CD8-positive, alpha-beta memory T cell (primary cell): ENCODE measurements at places on chromosomes 2 and 18.

DNA sequence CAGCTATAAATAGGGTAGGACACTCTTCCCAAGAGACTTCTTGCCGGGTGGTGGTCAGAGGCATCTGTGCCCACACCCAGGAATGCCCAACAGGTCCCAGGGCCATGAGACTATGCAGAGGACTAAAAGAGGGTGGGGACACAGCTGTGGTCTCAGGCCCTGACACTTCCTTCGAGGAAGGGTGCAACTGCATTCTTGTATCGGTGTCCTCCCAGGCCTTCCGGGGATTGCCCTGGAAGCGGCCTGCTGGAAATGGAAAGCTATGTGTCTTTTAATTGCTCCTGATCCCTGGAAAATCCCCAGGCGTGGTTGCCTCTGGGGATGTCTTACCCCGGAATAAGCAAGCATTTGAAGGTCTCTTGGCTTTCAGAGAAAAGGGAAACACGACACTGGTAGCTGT lies 176.7 kb downstream of the SOX11 start:
- DNase-seq: no peak

DNA sequence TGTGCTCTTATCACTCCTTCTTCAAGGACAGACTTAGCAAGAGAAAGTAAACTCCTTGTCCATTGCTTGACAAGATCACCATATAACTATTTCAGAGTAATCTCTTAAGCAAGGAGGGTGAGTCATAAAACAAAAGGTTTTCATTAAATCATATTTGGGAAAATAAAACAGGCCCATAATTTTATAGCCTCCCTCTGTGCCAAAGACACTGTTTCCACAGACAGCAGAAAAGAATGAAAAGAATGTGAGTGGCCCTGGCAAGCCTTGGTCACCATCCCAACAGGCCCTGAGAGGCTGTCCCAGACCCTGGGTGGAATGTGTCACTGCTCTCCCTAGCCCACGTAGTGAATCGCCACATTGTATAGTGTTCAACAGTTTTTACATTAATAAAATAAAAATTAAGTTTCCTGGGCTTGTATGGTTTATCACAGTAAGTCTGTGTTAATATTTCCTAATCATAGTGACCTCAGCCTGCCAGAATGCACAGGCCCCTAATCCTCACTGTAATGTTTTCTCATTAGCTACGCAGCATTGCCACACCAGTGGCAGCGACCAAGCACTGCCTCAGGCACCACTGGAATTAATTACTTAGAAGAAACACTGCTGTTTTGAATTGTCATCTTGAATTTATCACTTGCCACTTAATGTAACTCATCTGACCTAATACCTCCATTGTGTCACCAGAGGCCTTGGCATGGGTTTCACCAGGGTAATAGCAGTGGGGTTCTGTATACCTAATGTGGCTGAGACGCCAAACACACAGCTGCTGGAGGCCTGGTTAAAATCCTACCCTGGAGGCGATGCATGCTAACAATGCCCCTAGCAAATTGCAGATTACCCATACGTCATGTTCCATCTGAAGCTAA lies 401.9 kb downstream of the LNPK start:
- DNase-seq: no peak

DNA sequence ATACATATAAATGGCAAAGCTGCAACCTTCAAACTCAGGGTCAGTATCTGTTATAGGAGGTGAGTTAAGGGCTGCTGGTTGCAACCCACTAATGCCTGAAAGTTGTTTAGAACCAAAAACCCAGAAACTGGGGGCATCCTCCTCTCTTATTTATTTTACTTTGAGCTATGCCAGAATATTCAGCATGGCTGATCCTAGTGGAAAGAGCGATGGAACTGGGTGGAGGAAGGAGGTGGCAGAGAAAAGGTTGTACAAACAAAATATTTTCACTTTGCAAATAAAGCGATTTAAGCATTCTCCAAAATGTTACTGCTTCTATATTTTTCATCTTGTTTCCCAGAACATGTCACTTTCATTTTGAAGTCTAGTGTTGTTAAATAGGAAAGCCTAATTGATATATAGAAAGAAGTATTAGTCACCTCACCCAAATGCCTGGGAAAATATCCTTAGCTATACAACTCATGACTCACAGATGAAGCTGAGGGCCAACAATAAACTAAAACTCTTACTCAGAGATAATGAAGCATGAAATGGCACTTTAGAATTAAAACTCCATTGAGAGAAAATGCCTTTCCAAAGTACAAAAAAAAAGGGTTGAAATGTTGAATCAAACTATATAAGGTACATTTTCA lies 251.4 kb upstream of the UBE2E3 start:
- no peak for DNase-seq

DNA sequence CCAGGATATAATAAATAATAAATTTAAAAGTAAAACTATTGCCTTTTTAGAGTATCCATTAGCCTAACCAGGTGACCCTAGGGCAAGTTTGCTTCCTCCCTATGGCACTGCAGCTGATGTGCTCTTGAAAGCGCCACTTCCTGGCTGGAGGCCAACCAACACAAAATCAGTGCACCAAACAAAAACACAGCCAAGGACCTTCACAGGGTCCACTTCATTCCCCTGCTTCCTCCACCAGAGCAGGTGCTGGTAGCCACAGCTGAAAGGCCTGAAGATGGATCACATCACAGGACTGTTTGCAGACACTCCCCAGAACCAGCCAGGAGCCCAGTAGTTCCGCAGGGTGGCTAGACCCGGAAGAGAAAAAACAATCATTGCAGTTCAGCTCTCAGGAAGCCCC lies 108.8 kb downstream of the TWIST2 start:
- no peak for DNase-seq

GRCh38 chr2:200761266-200761665 lies 50.4 kb upstream of the BZW1 start:
- no peak for DNase-seq

DNA sequence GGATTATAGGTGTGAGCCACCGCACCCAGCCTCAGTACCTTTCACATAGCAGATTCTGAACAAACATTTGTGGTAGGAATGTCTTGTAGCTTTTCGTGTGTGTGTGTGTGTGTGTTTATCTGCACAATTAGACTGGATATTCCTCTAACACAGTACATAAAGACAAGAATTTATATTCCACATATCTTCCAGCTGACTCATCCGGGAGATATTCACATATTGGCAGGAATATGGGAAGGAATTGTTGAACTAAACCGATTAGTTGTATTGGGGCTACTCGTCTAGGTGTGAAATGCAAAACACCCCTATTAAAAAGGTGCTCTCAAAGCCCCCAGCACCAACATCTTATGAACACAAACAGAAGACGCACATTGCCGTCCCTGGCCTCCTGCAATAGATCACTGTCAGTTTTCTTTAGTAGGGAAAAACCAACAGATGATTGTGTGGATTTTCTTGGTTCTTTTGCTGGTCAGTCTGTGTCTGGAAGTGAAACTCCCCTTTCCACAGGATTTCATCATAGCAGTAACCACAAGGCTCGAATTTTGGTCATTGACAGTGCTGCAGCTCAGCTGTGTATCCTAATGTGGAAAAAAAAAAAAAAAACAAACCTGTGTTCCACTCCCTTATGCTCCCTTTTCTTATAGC lies 208.5 kb upstream of the ACVR2A start:
- DNase-seq: no peak

- no peak for DNase-seq
Observed at GRCh38 chr2:146597291-146597690, 1247.5 kb upstream of the ACVR2A start.

- no peak for DNase-seq
Observed at GRCh38 chr2:165844216-165844615, 50.2 kb upstream of the GALNT3 start.

DNA sequence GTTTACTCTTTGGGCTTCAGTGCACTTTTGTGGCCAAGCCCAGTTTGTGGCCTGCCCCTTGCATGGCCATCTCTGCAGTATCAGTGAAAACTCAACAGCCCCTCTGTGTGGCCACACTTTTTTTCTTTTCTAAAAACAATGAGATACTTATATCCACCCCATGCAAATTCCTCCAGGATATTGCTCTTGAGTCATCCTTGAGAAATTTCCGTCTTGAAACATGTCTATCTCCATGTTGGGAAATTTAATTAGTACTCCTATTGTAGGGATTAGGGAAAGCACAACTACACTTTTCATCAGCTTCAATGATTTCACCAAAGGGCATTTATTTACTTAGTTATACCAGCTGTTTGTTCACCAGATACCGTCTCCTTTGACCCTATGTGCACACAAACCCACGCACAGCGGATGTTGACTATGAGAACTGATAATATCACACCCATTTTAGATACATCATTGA lies 993.1 kb downstream of the TSN start:
- no peak for DNase-seq

DNA sequence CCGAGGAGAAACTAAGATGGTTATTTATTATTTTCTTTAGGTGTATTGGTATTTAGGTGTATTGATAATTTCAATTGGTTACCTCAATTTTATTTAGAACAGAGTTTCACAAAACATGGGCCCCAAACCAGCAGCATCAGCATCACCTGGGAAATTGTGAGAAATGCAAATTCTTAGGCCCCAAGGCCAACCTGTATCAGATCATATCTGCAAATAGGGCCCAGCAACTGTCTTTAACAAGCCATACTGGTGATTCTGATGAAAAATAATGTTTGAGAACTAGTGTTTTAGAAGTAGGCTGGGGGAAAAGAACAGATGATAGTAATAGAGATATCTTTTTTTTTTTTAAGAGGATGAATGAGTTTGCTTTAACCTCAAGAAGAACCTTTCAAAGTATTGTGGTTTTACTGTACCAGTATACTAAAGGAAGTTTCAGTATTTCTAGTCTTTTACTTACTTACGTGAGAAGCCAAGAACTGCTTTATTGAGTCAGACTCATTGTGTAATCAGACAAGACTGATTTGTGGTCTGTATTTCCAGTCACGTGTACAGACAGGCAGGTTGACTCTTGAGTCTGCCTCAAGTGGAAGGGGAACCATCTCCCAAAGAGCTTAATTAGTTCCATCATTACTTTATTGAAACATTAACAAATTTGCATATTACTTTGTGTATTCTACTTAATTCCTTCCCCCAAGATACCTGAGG lies 60.4 kb upstream of the GAREM1 start:
- peak; percentile 3 for DNase-seq

- no peak for DNase-seq
Observed at GRCh38 chr2:12110074-12110473, 363.6 kb downstream of the LPIN1 start.

DNA sequence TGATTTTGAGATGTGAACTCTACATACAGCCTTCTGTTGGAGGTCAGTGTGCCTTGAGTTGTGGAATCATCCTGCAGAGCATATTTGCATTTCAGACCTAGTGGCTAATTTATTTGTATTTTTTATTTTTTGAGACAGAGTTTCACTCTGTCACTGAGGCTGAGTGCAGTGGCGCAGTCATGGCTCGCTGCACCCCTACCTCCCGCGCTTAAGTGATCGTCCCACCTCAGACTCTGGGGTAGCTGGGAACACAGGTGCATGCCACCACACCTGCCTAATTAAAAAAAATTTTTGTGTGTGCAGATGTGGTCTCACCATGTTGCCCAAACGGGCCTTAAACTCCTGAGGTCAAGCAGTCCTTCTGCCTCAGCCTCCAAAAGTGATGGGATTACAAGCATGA lies 104.4 kb downstream of the ASXL3 start:
- no peak for DNase-seq

DNA sequence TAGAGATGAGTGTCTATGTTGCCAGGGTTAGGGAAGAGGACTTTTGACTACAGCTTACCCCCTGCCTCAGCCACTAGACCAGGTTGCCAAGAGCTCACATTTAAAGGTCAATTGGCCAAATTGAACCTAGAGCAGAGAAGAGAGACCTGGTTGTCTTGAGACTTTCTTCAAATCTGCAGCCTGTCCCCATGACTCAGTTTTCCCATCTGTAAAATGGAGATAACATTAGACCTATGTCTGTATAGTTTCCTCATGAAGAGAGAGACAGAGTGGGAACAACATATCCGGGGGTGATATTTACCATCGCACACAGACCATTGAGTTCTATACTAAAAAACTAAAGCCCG lies 1.6 kb upstream of the LIPG start:
- no peak for DNase-seq

- no peak for DNase-seq
Observed at GRCh38 chr2:128638341-128639119, 319.9 kb upstream of the HS6ST1 start.

DNA sequence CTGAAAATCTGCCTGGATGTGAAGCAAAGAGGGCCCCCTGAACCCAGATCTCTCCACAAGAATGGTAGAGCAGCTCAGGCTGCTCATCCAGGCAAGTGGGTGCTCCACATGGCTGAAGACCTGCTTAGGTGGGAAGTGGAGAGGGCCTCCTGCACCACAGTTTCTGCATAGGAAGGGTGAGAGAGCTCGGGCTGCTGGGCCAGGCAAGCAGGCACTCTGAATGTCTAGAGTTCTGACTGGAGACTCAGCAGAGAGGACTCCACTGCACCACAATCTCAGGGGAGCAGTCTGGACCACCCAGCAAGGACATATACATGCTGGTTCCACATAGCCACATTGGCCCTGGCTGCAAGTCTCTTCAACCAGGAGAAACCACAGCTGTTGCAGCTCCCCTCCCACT lies 52.0 kb downstream of the DSEL start:
- DNase-seq: no peak

- no peak for DNase-seq
Observed at GRCh38 chr18:12043811-12044210, 49.8 kb upstream of the ANKRD62 start.

DNA sequence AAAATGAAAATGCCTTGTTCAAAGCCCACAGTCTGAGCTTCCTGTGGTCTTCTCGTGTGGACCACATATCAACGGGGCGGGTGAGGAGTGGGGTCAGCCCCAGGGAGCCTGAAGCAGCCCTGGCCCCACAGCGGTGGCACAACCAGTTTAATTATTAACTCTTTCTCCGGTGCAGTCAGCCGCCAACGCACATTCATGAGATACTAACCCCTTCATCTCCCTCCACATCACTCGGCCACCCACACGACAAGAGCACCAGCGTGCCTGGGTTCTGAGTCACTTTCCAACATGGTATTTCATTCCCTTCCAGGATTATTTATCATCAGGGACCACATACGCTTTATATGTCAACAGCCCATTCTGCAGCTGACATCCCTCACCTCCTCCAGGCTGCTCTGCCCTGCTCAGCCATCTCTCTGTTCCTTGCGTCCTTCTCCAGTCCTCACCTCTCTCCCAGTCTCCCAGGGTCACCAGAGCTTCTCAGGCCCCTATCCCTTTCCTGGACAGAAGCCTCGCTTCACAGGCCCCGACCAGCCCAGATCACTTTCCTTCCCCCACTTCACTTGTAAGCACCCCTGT lies 48.0 kb upstream of the ID2 start:
- DNase-seq: peak; percentile 27

DNA sequence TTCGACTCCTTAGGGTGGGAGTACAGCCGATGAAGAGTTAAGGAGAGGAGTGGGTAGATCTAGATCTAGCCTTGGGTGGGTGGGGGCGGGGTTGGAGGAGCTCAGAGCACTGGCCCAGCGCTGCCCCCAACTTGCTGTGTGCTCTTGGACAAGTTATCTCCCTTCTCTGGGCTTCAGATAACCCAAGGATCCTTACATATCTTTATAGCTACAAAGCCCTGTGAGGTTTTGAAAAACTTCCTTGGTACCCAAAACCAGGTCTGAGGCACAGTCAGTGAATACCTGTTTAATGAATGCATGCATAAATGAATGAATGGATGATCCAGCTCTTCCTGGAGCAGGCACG lies 1.3 kb upstream of the ODC1 start:
- no peak for DNase-seq
